ENCODE measurements at places on chromosomes 1 and 21. TPM values are rescaled to one million over a fixed set of nuclear protein-coding genes. Genes with fewer than 3 reads are reported as not detected.
A peak's percentile ranks its signal among the peaks of the same experiment; 100 is the strongest.

The OR2L3 gene
- not detected for total RNA-seq

DNA sequence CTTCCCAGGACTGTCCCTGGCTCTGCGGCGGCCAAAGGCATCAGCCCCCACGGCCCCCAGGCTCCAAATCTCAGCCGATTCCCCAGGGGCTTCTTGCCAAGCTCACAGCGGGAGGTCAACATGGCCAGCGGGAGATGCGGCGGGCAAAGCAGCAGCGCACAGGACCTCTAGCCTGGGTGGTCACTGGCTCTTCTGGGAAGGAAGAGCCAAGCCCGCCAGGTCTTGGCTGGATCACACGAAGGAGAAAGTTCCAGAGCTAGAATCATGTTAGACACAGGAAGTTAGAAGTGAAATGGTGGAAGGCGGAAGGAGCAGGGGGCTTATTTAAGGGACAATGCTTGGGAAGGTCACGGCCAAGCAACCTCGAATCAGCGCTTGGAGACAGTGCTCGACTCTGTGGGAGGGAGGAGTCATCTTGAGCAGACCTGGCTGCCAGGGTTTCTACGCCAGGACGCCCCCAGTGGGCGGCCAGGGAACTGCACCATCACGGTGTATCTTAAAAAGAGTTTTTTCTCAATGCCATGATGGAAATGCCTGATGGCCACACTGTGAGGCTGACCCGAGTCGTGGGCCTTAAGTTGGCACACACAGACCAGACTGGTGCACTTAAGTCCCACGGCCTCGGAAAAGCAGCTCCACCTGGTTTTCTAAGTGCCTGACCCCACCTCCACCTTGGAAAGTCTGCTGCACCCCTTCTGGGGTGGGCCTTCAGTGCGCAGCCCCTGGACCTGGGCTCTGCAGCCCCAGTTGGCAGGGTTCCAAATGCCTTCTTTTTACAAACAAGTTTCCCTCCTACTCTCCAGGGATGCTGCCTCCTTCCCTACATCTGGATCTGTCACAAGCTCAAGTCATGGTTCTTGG, 29.3 kb downstream of the SLC66A1 start:
- peak; percentile 83 for DNase-seq

- no peak for DNase-seq
Measured at GRCh38 chr1:115710859-115711624, 57.5 kb downstream of the CASQ2 start.

DNA sequence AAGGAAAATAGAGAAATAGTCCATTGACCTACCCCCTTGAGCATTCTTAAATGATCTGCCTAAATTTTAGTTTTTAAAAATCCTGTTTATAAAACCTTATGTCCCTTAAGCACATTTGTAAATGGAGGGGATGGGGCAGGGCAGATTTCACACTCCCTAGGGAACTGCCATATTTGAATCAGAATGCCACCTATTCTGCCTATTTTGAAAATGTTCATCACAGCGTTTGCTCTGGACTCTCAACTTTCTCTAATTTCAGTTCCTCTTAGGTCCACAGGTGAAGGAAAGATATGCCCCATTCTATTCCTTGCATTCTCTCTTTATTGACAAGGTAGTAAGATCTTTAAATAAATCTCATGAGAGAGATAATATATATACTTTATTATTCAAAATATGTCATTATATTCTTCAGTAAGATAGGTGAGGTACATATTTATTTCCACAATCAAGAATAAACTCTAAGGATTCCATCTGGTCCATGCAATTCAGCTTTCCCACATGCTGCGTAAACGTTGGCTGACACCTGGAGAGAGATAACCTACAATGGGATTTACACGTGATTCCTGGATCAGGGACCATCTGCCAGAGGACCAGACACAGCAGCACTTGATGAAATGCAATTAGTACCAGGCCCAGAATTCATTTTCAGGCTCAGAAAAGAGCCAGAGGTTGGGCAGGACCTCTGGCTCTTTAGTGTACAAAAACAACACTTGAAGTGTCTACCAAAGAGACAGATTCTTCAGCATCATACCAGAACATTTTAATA, 1.2 kb upstream of the LPGAT1 start:
- no peak for DNase-seq

- no peak for DNase-seq
Measured at GRCh38 chr1:78468521-78468920, 22.3 kb upstream of the PTGFR start.

- no peak for DNase-seq
Measured at GRCh38 chr1:154176337-154176736, 15.6 kb downstream of the TPM3 start.

GRCh38 chr1:55155522-55155921, 59.6 kb downstream of the USP24 start:
- DNase-seq: peak; percentile 57

DNA sequence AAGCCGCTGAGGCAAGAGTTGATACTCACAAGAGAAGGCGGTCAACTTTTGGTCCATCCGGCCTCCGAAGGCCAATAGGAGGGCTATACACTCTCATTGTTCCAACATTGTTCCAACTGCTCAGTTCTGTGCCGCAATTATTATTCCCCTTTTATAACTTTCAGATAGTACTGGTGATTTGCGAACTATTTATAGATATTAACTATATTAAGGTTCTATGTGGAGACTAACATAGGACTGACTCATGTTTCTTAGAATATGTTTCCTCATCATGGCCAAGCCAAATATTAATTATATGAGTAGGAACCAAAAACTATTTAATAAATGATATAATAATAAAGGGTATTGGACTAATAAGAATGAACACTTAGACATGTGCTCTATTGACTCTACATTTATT, 96.7 kb upstream of the LBR start:
- DNase-seq: no peak

DNA sequence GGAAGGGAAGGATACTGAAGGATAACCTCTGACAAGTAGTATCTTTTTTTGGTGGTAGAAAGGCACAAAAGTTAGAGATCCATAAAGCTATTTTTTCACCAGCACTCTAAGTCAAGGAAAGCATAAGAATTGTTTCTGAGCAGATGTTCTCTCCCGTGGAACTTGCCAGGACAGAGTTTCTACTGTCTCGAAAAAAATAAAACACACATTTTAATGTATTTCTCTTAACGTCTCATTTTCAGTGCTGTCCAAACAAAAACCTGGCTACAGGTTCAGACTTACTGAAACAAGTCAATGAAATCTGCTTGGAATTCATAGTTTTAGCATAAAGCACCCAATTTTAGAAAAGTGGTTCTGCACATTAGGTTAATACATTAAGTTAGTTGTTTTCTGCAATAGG, 338.3 kb downstream of the LTN1 start:
- DNase-seq: no peak

The OVAAL gene
- total RNA-seq: not detected

The MATN1 gene
- not detected for total RNA-seq

The ATP1A4 gene
- total RNA-seq: 0.96 TPM

The VSIG8 gene
- not detected for total RNA-seq

GRCh38 chr1:67612788-67613241, 72.2 kb upstream of the GADD45A start:
- DNase-seq: no peak

- DNase-seq: no peak
Measured at GRCh38 chr1:212643877-212644276, 35.3 kb downstream of the ATF3 start.

GRCh38 chr1:17575797-17576518, 36.5 kb downstream of the ARHGEF10L start:
- no peak for DNase-seq

DNA sequence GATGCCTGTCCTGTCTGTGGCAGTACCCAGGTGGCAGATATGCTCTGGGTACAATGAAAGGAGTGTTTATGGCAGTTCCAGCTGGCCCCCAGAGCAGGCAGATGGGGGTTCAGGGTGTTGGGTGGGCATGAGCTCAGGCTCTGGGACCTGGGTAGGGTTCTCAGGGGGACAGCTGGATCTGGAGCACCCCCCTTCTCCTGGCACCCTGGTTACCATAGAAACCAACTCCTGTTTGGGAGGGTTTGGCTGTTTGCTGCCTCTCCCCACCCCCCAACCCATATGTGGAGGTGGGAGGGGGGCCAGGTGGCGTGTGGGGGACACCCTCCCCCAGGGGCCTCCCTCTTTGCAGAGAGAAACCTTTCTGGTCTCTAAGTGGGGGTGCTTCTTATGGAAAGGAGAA, 7.1 kb downstream of the FOXO6 start:
- no peak for DNase-seq

GRCh38 chr1:81600878-81601622, 199.7 kb upstream of the ADGRL2 start:
- no peak for DNase-seq

The LORICRIN gene
- not detected for total RNA-seq

- DNase-seq: no peak
Measured at GRCh38 chr1:212037900-212038299, 2.4 kb downstream of the DTL start.

- no peak for DNase-seq
Measured at GRCh38 chr1:226470921-226471866, 63.3 kb upstream of the PARP1 start.

- no peak for DNase-seq
Measured at GRCh38 chr1:57616921-57617320, 193.1 kb upstream of the DAB1 start.

The MXRA8 gene
- 66.3 TPM for total RNA-seq

DNA sequence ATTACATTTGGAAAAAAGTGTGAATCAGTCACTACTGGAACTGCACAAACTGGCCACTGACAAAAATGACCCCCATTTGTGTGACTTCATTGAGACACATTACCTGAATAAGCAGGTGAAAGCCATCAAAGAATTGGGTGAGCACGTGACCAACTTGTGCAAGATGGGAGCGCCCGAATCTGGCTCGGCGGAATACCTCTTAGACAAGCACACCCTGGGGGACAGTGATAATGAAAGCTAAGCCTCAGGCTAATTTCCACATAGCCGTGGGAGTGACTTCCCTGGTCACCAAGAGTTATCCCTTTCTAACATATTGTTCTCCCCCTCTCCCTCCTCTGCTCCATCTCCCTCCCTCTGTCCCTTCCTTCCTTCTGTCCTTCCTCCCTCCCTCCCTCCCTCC, 47.7 kb upstream of the RHOU start:
- no peak for DNase-seq

The NBPF9 gene
- 26.9 TPM for total RNA-seq

The MIXL1 gene
- total RNA-seq: not detected

GRCh38 chr1:225595452-225595851, 57.5 kb downstream of the ENAH start:
- no peak for DNase-seq

GRCh38 chr1:107198561-107198960, 57.7 kb downstream of the NTNG1 start:
- no peak for DNase-seq

- DNase-seq: no peak
Measured at GRCh38 chr21:44405948-44406872, 49.1 kb upstream of the LRRC3 start.

DNA sequence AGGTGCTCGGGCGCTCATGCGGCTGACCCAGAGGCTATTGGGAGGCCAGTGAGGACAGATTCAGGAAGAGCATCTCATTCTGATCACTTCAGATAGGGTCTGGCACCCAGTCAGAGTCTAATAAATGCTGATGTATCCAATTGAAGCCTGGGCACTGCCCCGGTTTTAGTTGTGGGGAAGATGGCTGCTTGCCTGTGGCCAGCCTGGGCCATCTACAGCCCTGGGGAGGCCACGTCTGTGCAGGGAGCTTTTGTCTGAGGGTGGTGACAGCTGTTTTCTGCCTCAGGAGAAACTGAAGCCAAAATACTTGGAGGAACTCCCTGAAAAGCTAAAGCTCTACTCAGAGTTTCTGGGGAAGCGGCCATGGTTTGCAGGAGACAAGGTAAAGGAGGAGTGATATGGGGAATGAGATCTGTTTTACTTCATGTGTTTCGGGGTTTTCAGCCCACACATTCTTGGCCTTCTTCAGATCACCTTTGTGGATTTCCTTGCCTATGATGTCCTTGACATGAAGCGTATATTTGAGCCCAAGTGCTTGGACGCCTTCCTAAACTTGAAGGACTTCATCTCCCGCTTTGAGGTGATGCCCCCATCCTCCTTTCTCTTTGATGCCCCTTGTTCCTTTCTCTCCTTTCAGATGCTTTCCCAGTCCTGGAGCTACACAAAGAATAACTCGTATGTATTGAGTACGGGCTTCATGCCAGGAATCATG, 2.8 kb downstream of the GSTM5 start:
- no peak for DNase-seq

DNA sequence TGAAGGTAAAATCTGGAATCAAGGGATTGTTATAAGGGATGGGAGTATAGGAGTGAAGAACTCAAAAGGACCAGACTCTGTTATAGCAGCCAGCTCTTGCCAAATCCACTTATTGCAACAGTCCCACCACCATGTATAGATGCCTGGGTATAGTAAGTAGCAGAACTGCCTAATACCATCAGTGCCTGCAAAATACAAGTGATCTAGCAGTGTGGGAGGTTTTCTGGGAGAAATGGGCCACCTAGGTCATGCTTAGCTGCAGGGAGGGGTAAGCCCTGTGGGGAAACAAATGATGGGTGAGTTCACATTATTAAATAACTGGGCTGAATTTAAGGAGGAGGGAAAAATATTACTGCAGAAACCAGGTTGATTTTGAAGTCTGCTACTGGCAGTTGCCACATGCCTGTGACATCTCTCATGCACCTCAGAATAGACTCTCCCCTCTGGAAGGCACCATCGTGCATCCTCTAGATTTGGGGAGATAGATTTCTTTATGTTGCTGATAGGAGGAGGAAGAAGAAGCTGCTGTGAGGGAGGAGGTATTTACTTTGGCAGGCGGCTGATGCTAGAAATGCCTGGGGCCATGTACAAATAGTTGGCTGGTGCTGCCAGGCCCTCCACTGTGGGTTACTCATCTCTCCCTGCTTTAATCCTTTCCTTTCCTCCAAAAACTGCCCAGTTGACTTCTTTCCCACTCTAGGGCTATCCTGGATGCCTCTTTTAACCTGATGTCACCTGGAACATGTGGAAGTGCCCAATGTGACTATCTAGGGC, 27.5 kb downstream of the HLX start:
- DNase-seq: no peak

The ZYG11A gene
- not detected for total RNA-seq

DNA sequence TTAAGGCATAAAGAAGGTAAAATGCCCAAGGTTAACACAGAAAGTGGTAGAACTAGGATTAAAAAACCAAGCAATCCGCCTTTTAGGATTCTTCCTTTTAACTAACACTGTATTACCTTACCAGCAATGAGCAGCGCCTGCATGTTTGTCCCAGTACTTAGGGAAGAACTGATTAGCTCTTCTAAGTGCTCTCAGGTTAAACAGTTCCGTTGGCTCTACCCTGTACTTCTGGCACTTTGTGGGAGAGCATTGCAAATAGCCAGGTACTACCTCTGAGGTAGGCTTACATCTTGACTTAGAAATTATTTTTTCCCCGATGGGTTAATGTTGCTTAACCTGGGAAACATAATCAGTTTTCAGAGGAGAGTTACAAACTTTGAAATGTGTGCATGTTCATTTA, 21.5 kb downstream of the DHX9 start:
- no peak for DNase-seq

The CDK11B gene
- total RNA-seq: 24.8 TPM

DNA sequence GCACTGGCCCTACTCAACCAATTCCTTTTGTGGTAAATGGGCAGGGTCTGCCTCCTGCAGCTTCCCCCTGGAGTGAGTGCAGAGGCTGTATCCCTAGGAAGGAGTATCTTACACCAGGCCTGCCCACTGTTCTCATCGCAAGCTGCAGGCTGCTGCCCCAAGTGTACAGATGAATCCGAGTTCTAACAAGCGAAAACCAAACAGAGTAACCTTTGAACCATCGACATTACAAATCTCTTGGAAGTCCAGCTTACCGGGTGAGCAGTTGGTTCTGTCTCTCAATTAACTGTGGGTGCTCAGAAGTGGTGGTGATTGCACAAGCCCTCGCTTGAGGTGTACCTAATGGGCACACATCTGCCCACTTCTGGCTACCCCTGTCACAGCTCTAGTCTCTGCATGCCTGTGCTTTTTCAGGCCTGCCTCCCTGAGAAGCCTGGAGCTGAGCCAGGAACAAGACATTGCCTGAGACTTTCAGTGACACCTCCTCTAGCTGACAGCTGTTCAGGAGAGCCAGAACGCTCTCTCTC, 22.7 kb downstream of the INAVA start:
- no peak for DNase-seq
